Lower leg skin (tissue), 4 donors: ENCODE measurements at places on chromosomes 6 and 20. TPM values are rescaled to one million over a fixed set of nuclear protein-coding genes. Genes with fewer than 3 reads are reported as not detected.

The ASIP gene
- total RNA-seq: not detected

The DEFB119 gene
- not detected for total RNA-seq

The SERPINB6 gene
- total RNA-seq: 36.9 TPM

The SENP6 gene
- total RNA-seq: 68.2 TPM

The CFAP61 gene
- 0.19 TPM for total RNA-seq

The SLC16A10 gene
- total RNA-seq: 50.4 TPM

The LZTS3 gene
- total RNA-seq: 4.4 TPM

The NKX2-2 gene
- not detected for total RNA-seq

The ZNF322 gene
- 9.0 TPM for total RNA-seq

The FOXF2 gene
- total RNA-seq: 0.89 TPM

The CHRNA4 gene
- total RNA-seq: not detected

The KCNK16 gene
- total RNA-seq: not detected

The SLC17A2 gene
- total RNA-seq: not detected

The C6orf132 gene
- total RNA-seq: 200 TPM

The FLOT1 gene
- 64.1 TPM for total RNA-seq

The IRF4 gene
- 7.7 TPM for total RNA-seq

The CD164 gene
- 136 TPM for total RNA-seq

The LY6G5C gene
- total RNA-seq: not detected

The KHDC1L gene
- not detected for total RNA-seq

The ATP6V1G2 gene
- not detected for total RNA-seq

The PDE10A gene
- 1.4 TPM for total RNA-seq

The SNAI1 gene
- total RNA-seq: 1.3 TPM

The DEFB129 gene
- total RNA-seq: not detected

The EEF1A2 gene
- total RNA-seq: 13.3 TPM

The DACT2 gene
- total RNA-seq: 11.1 TPM

The MYCT1 gene
- total RNA-seq: 2.1 TPM

The ADGRF5 gene
- total RNA-seq: 9.9 TPM

The OXT gene
- total RNA-seq: not detected

The SIRPG gene
- total RNA-seq: not detected

The SLC24A3 gene
- total RNA-seq: 6.9 TPM

The TFAP2B gene
- 2.3 TPM for total RNA-seq

The CCN5 gene
- total RNA-seq: 481 TPM

The BTN1A1 gene
- total RNA-seq: not detected
